ENCODE measurements at places on chromosomes 6 and 20.

DNA sequence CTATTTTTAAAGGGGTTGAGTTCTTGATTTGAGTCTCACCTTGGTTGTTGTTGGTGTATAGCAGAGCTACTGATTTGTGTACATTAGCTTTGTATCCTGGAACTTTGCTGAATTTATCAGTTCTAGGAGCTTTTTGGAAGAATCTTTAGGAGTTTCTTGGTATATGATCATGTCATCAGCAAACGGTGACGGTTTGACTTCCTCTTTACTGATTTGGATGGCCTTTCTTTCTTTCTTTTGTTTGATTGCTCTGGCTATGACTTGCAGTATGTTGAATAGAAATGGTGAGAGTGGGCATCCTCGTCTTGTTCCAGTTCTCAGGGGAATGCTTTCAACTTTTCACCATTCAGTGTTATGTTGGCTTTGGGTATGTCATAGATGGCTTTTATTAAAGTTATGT is 64.0 kb downstream of the CDYL start:
- DNase-seq: no peak

- no peak for DNase-seq
Observed at GRCh38 chr20:3740615-3741301, 8.3 kb downstream of the HSPA12B start.

- DNase-seq: no peak
Observed at GRCh38 chr6:44676246-44676790, 288.8 kb downstream of the CDC5L start.

DNA sequence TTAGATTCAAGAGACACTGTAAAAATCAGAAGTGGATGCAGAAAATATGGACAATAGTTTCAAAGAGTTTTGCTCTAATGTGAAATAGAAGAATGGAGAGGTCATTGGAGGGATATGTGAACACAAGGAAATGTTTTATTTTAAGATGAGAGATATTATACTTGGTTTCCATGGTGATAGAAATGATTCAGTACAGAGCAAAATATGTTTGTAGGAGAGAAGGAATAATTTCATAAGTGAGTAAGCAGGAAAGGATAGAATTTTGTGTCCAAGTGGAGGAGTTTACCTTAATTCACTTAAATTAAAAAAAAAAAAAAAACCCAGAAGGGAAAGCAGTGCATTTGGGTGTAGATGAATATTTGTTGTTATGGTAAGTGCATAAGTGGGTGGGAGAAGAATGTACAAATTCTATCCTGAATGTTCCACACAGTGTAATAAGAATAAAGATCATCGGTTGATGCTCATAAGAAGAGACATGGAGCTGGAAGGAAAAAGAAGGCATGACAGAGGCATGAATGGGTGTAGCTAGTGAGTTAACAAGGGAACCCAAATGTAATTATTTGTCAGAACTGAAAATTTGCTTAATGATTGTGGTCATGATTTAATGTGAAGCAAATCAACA is 688.9 kb upstream of the GJE1 start:
- no peak for DNase-seq

GRCh38 chr20:4717816-4718570 is 3.7 kb upstream of the PRND start:
- no peak for DNase-seq

DNA sequence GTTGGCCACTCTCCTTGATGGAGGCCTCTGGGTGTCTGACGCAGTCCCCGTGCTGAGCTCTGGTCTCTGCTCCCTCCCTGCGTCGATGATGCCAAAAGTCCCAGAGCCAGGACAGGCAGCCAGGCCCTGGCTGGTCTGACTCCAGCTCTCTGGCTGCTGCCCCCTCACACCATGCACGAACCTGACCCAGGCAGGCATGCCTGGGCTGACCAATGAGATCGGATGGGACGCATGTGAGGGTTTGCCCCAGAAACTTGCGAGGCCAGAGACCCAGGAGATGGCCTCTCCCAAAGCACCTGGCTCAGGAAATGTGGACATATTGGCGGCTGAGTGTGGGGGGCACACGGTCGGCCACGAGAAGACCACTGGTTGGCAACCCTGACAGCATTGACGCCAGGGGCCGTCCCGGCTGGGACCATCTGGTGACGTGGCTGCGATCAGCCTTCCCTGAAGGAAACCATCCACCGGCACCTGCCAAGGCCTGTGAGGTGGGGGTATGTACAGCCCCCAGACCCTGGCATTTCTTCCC is 51.2 kb upstream of the FRMD1 start:
- no peak for DNase-seq

DNA sequence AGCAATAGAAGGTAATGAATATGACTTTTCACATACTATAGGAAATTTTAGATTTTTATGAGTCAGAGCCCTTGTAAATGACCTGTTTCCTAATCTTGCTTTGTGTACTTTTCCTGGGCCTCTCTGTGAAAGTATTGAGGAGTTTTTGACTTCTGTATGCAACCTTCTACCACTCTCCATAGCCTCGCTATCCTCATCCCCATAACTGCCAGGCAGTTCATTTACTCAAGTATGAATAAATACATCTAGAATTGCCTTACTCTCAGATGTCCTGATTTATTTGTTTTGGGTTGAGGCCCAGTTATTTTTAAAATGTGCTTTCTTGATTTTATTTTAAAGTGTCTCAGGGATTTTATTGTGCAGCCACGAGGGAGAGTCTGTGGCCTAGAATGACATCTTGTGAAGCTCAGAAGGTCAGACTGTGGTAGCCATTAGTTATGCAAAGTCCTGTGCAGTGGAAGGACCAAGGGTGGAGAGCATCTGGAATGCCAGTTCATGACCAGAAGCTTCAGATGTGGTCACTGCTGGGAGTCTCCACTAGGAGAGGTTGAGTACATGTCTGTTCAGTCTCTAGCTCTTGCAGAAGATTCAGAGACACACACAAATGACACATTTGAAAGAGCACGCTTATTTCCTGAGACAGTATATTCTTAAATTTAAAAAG is 346.2 kb upstream of the IMPG1 start:
- no peak for DNase-seq

DNA sequence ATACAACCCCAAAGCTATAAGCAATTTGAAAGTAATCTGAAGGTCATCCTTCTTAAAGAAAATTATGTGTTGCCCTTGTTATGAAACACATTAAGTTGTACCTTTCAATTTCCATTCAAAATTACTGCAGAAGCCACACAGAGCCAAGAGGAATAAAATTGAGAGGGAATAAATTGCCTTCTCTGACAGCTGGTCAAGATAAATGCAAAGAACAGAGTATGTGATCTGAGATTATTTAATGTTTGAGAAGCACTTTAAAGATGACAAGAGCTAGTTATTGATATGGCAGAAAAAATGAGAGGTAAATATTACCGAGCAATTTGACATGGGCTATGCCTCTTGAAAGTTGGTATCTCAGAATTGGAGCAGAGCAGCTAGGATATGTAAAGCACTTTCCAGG is 61.6 kb downstream of the TRDN start:
- DNase-seq: no peak

Measured in NCI-H1048 (cell line).